ENCODE measurements at places on chromosomes 1 and 21. TPM values are rescaled to one million over a fixed set of nuclear protein-coding genes. Genes with fewer than 3 reads are reported as not detected.

- DNase-seq: no peak
Measured at GRCh38 chr1:61087571-61087970, 5.2 kb downstream of the NFIA start.

DNA sequence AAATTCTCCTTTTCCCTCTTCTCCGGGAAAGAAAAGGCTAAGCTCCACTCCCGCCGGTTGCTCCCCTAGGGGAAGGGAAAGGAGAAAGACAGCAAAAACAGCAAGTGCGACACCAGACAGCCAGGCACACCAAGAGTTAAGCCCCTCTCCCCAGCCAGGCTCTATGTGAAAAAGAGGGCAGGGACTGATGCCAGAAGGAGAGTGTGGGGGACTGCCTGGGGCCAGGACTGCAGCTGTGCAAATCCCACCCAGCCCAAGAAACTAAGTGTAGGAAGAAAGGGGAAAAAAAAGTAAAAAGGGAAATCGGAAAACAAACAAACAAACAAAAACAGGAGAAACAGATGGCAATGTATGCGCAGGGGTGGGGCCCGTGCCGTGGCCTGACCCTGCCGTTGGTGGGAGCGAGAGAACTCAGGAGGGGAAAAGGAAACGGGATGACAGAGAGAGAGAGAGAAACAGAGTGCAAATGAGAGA lies 27.7 kb upstream of the FMO1 start:
- no peak for DNase-seq

- no peak for DNase-seq
Measured at GRCh38 chr1:223650465-223650864, 15.0 kb downstream of the CAPN8 start.

- DNase-seq: no peak
Measured at GRCh38 chr21:40813918-40814317, 33.0 kb downstream of the DSCAM start.

GRCh38 chr1:104780470-104781078 lies 1030.9 kb downstream of the AMY1C start:
- DNase-seq: no peak

Gene NFASC
- 140 TPM for total RNA-seq

Gene SYPL2
- 4.2 TPM for total RNA-seq
